ENCODE measurements at places on chromosomes 11 and 22.

GRCh38 chr11:73384872-73385689, 8.9 kb downstream of the RELT start:
- no peak for DNase-seq

DNA sequence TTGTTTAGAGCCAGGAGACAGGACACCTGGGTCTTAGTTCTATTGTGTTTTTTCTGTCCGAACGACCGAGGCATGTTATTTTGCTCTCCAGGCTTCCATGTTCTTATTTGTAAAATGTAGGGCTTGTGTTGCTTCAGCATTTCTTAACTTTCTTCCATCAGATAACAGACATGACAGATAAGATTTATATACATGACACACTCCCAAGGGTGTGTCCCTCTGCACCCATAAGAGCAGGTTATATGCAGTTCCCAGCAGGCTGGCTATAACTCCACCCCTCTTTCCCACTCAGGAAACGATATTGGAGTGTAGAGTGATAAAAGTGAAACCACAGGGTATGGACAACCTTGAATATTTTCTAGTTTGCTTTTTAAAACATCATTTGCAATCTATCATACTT, 65.8 kb downstream of the APIP start:
- no peak for DNase-seq

DNA sequence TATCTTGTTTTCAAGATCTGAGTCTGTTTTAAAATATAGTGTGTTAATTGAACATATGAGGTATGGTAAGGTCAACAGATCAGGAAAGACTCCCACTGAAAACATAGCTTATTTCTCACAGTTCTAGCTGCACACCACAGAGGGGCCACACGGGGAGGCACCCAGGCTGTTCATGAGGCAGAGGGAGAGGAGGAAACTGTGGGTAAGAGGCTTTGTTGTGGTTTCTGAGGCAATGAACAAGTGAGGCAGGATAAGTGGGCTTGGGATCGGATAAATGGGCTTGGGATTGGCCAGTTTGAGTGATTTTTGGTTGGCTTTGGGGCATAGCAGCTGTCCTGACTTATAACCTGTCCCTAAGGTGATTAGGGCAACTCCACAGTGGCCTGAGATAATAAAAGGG, 242.1 kb downstream of the LUZP2 start:
- DNase-seq = no peak

- no peak for DNase-seq
Observed at GRCh38 chr22:50723991-50724390, 14.0 kb upstream of the ACR start.

- no peak for DNase-seq
Observed at GRCh38 chr11:112795142-112795815, 165.9 kb upstream of the NCAM1 start.

GRCh38 chr11:98062714-98063113, 958.0 kb upstream of the CNTN5 start:
- DNase-seq = no peak

DNA sequence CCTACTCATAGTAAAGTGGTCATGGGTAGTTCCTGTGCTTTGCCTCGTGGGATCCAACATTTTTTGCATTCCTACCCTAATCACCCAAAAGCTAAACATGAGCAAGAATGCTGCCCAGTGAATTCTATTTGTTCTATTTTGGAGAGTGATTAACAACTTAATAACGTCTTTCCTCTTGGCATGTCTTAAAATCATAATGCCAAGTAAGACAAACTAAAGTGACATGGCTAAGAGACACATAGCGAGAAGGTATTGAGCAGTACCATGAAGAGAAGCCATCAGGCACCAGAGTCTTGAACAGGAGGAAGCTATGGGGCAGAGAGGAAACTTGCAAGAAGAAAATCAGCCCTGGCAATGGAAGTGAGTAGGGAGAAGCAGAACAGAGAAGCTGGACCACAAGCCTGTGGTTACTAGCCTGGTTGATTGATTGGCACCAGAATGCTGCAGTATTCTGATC, 32.0 kb downstream of the EXPH5 start:
- DNase-seq = no peak

GRCh38 chr11:36407356-36407755, 102.7 kb downstream of the TRAF6 start:
- DNase-seq = no peak

GRCh38 chr11:69468911-69469885, 12.3 kb upstream of the LINC01488 start:
- no peak for DNase-seq

- DNase-seq = no peak
Observed at GRCh38 chr11:88799771-88800500, 265.8 kb downstream of the GRM5 start.

GRCh38 chr22:23874871-23875270, 17.2 kb downstream of the SLC2A11 start:
- DNase-seq = no peak

- DNase-seq = no peak
Observed at GRCh38 chr11:118714816-118715215, 35.4 kb upstream of the TREH start.

GRCh38 chr11:78019808-78020207, 3.3 kb downstream of the KCTD14 start:
- DNase-seq = no peak

GRCh38 chr11:124535552-124536232, 7.8 kb downstream of the OR8B12 start:
- no peak for DNase-seq

GRCh38 chr22:37803639-37804351, 3.9 kb upstream of the GCAT start:
- DNase-seq = no peak

DNA sequence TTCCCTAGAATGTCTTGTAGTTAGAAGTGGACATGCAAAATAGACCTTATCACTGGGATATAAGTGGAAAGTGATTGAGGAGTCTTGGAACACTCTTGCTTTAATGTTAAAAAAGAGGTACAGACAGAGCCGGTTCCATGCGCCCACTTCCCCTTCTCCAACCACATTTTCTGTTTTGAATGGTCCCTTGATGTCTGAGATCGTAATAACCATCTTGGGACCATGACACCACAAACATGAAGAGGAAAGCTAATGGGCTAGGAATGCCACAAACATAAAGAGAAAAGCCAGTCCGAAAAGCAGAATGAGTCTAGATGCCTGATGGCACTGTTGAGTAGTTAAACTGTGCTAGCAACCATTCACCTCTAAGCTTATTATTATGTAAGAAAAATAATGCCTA, 54.8 kb upstream of the SPON1 start:
- DNase-seq = no peak

- DNase-seq = no peak
Observed at GRCh38 chr11:11389238-11389637, 36.2 kb upstream of the CSNK2A3 start.

DNA sequence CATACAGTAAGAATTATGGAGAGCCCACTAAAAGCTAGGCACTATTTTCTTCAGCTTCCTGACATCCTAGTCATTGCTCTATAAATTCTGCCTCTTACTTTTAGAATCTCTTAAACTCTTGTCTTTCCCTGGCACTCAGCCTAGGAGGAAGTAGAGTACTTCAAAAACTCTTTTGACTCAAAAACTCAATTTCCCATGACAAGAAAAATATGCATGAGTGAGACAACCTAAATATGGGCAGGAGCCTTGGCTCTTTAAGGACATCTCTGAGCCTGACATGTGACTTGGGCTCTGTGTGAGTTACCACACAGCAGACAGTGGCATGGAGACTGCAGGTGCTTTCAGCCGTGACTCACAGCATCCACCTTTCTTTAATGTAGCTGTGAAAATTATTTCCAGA, 97.5 kb upstream of the CCDC179 start:
- no peak for DNase-seq

GRCh38 chr22:44604455-44604854, 97.5 kb upstream of the PRR5 start:
- DNase-seq = no peak

- DNase-seq = no peak
Observed at GRCh38 chr11:31646216-31646615, 136.6 kb downstream of the ELP4 start.

DNA sequence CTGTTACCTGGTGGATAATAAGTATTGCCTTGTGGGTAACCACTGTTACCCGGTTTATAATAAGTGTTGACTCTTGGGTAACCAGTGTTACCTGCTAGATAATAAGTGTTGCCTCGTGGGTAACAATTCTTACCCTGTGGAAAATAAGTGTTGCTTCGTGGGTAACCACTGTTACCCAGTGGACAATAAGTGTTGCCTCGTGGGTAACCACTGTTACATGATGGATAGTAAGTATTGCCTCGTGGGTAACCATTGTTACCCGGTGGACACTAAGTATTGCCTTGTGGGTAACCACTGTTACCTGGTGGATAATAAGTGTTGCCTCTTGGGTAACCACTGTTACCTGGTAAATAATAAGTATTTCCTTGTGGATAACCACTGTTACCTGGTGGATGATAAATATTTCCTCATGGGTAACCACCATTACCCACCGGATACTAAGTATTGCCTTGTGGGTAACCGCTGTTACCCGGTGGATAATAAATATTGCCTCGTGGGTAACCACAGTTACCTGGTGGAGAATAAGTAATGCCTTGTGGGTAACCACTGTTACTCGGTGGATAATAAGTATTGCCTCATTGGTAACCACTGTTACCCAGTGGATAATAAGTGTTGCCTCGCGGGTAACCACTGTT, 8.7 kb upstream of the NXPE4 start:
- no peak for DNase-seq

- DNase-seq = no peak
Observed at GRCh38 chr11:21514316-21514715, 678.6 kb upstream of the ANO5 start.

DNA sequence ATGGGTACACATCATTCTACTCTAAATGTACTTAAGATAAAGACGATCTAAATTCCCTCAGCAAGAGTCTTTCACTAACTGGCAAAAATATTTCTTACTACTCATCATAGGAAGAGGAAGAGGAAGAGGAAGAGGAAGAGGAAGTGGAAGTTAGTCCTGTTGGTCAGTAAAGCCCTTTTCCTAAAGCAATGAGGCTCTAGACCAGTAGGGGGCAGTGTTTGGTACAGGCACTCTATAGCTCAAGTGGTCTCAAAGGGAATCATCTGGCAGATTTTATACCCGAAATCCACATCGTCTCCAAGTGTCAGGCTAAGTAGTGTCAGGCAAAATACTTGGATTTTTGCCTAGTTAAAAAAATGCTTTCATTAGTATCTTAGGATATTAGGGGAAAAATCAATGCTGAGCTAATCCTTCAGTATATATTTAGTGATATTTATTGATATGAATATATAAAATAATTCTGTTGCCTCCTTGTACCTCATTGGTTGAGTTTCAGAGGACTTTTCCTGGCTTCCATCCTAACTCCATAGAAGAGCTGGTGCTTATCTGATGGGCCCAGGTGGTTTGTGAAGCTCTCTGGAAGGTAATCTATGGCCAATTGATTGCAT, 7.7 kb downstream of the BLID start:
- no peak for DNase-seq

GRCh38 chr11:42974510-42975179, 337.2 kb upstream of the API5 start:
- no peak for DNase-seq

- no peak for DNase-seq
Observed at GRCh38 chr11:119144825-119145486, 3.9 kb upstream of the ABCG4 start.

All from NCI-H2171 (cell line).